A172 (cell line): ENCODE measurements at places on chromosomes 16 and 17. TPM values are rescaled to one million over a fixed set of nuclear protein-coding genes. Genes with fewer than 3 reads are reported as not detected.

Gene MYH13
- total RNA-seq = not detected in 2 replicates

Gene EVPLL
- not detected in 2 replicates for total RNA-seq

Gene AMFR
- total RNA-seq = 172 and 175 TPM in 2 replicates

Gene ZFPM1
- 0.95 and 1.4 TPM in 2 replicates for total RNA-seq

Gene C17orf67
- 0.76 and 1.8 TPM in 2 replicates for total RNA-seq

Gene OR1D5
- total RNA-seq = not detected in 2 replicates

Gene GFAP
- not detected in 2 replicates for total RNA-seq

Gene TUFM
- 197 and 225 TPM in 2 replicates for total RNA-seq

Gene OTOP2
- not detected in 2 replicates for total RNA-seq

DNA sequence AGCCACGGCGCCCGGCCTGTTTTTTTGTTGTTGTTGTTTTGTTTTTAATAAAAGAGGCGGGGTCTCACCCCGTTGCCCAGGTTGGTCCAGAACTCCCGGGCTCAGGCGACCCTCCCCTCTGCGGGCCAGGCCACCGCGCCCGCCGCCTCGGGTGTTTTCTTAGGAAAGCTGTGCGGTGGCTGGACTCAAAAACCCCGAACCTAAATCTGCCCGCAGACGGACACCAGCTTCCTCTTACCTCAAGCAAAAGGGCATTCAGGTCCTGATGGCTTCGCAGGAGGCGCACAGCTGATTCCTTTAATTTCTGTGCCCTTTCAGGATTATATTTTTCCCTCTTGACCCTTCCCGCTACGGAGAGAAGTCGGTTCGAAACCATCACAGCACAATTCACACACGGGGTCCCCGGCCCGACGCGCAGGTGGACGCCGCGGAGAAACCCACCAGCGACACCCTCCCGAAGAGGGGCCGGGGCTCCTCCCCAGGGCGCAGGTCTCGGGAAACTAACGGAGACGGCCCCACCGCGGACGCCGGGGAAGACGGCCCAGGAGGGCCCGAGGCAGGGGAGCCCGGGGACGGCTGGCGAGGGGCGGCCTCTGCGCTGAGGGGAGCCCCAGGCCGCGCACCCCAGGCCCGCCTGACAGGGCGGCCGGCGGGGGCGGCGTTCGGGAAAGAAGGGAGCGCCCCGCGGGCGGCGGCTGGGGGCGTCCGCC is 653 bp downstream of the FANCA start:
- no peak for DNase-seq

GRCh38 chr17:48161127-48161905 is 53.8 kb downstream of the SNX11 start:
- DNase-seq = no peak

- peak; percentile 64 for DNase-seq
These were observed at the start of gene MRC2 for GRCh38 chr17:62627219-62627903. Gene MRC2 (plus strand): TSS chr17:62627670. CDS start chr17:62627803, 133 bp downstream.

DNA sequence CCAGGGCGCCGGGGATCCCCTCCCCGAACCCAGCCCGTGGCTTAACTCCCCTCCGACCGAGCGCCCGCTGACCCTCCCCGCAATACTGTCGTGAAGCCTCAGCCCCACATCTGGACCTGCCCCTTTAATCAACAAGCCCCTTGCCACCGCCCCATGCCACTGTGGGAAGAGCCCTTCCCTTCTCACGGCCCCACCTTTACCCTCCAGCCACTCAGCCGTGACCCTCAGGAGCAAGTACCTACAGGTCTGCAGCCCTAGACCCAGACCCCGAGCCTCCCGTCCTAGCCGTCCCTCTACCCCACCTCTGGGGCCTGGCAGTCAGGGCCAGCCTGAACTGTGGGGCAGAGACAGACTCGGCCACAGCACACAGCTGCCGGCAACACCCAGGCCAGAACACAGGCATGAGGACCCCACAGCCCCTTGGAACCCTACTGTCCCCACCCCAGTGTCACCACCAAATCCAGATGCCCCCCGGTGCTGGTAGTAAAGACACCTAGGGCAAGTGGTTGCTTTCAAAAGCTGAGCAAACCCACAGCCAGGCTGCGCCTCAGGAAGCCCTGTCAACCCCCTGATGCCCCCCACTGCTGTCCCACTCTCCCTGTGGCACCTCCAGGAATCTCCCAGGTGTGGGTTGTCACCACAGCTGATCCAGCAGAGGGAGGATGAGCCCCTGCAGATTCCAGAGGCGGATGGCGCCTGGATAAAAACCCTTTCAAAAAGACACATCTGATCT is 1.4 kb downstream of the NXPH3 start:
- no peak for DNase-seq

DNA sequence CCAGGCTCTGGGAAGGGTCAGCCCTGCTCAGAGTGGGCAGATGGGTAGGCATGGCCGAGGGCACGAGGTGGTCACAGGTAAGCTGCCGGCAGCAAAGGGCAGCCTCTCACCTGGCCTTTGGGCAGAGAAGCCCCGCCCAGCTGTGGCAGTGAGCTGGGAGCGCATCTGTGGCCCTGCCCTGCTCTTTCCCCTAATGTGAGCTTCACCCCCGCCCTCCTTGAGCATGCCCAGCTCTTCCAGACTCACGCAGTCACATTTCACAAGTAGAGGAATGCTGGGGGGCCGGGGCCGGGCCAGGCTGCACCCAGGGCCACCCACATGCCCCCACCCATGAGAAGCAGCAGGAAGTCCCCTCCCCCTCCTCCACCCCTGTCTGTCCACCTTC is 40.7 kb upstream of the SLC38A10 start:
- DNase-seq = no peak

DNA sequence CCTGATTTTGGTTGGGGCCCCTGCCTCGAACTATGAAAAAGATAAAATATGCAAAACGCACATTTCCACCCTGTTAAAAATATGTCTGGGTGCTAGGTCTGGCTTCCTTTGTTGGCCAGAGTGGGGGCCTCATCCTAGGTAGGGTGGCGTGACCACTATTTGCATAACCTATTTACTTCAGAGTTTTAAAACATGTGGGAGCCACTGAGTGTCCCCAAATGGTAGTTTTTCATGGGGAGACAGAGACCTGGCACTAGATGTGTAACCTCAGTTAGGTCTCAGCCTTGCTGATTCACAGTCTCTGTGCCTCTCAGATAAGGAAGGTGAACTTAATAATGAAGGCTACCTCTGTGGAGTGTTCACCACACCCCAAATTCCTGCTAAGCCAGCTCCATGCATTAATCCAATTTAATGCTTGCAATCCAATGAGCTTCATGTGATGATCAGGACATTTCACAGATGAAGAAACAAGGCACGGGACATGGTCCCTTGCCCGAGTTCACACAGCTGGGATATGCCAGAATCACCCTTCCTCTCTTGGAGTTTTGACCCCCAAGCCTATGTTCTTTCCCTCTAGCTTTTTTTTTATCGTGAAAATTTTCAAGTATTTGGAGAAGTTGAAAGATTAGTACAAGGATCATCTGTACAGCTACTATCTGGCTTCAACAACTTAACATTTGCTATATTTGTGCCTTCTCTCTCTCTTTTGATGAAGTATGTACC is 103.4 kb downstream of the IRF8 start:
- no peak for DNase-seq

GRCh38 chr17:50177983-50178834 is 12.4 kb downstream of the SGCA start:
- peak; percentile 99 for DNase-seq

- DNase-seq = no peak
These were observed 3.6 kb upstream of the MAFG start for GRCh38 chr17:81931189-81931556.

DNA sequence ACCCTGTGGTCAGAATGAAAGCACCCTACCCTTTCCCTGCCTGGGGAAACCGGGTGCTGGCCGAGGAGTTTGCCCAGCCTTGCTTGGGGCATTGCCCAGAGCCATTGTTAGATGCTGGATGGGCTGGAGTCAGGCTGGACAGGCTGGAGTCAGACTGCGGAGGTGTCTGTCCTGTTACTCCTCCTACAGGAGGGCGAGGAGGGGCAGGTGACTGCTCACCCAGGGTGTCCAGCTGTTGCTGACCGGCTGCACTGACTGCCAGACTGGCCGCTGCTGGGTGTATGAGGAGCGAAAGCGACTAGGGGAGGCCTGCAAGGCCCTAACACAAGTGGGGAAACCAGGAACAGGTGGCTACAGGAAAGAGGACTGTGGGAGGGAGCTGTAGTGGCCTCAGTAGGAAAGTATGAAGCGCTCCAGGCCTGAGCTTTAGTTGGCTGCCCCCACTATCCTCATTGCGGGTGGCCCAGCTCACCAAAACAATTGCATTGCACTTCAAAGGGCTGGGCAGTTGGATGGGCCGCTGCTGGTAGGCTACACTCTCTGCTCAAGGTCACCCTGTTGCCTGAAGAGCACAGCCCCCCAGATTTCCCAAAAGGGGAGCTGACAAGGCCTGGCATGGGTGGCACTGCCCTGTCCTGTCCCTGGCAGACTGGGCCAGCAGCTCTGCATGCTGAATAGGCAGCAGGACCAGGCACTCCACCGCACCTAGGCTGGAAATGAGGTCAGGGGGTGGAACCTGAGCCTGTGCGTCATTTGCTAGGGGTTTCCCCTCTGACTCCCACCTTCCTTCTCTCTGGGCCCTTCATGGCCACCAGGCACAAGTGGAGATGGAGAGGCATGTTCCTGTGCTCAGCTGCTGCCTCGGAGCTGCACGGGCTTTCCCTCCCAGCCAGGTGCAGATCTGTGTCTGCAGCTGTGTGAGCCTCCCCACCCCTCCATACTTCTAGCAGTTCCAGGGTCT is 18.4 kb downstream of the LDHD start:
- no peak for DNase-seq

DNA sequence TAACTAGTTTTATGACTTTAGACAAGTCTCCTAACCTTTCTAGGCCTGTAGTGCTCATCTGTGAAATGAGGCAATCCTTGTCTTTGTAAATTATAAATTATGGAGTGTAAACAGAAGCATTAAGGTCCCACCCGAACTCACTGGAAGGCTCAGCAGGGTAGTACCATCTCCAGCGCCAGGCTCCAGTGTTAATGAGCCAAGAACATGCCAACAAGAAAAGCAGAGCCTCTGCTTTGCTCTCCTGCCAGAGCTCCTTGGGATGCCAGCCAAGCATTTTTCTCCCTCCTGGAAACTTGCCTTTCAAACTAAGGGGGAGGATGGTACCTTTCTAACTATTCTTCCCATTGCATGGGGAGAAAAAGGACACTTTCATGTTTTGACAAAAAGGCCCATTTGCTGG is 14.9 kb downstream of the LIMD2 start:
- no peak for DNase-seq

- DNase-seq = peak; percentile 57
These were observed 165.7 kb downstream of the CMIP start for GRCh38 chr16:81610144-81610842.

DNA sequence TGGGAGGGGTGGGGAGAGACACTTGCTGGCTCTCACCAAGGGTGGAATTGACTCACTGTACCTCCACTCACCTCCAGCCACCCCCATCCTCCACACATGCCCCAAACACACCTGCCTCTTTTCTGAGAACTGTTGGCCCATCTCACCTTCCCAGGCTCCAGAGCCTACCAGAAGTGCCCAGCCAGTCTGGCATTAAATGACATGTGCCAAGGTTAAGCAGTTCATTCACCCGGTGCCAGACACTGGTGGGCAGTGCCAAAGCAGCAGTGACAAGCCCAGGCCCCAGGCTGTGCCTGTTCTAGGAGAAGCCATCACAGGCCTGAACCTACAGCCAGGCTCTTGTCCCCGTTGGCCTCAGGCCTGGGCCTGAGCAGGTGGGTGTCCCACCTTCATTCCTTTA is 11.2 kb downstream of the MVP start:
- DNase-seq = no peak

DNA sequence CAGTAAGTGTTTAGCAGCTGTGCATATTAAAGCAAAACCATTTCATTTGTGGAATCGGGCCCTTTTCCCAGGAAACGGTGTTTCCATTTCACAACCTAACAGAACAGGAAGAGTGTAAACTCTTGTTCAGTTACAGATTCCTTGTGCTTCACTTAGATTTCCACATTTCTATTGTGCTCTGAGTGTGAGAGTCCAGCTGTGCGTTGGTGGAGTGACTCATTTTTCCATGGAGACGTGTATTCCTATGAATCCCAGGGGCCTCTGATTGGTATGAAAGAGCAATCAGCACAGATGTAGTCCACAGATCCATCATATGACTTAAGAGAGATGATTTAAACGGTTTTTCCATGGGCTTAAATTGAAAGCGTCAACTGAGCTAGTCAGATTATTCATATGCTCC is 13.3 kb upstream of the CAVIN1 start:
- peak; percentile 61 for DNase-seq

GRCh38 chr16:64159976-64160375 is 961.9 kb downstream of the CDH11 start:
- DNase-seq = no peak

GRCh38 chr17:52048137-52048898 is 110.2 kb downstream of the CA10 start:
- no peak for DNase-seq
